ENCODE measurements at places on chromosomes 7 and 10.

GRCh38 chr7:23121165-23121564 lies 15.6 kb downstream of the KLHL7 start:
- no peak for DNase-seq

DNA sequence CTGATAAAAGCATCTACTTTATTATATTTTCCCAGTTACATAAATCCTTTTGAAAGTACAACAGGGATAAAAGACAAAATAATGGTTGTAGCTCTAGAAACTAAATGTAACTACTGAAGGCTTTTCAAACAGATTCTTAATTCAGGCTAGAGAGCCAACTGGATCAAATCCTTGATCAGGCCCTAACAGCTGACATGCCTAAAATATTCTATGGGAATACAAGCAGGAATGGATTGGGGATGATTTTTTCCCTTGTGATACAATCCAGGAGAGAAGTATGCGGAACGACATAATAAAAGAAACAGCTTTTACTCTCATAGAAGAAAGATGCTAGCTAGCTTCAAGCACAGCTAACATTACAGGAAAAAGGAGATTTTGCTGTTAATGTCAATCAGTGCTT lies 49.0 kb downstream of the NT5C2 start:
- DNase-seq, result no peak

- no peak for DNase-seq
Measured at GRCh38 chr10:6598679-6599078, 18.6 kb upstream of the PRKCQ start.

GRCh38 chr7:137302081-137302480 lies 41.5 kb downstream of the PTN start:
- DNase-seq, result no peak

GRCh38 chr10:116620423-116621400 lies at the start of gene PNLIPRP2:
PNLIPRP2 (plus strand) TSS chr10:116620953.
- peak; percentile 41 for DNase-seq

DNA sequence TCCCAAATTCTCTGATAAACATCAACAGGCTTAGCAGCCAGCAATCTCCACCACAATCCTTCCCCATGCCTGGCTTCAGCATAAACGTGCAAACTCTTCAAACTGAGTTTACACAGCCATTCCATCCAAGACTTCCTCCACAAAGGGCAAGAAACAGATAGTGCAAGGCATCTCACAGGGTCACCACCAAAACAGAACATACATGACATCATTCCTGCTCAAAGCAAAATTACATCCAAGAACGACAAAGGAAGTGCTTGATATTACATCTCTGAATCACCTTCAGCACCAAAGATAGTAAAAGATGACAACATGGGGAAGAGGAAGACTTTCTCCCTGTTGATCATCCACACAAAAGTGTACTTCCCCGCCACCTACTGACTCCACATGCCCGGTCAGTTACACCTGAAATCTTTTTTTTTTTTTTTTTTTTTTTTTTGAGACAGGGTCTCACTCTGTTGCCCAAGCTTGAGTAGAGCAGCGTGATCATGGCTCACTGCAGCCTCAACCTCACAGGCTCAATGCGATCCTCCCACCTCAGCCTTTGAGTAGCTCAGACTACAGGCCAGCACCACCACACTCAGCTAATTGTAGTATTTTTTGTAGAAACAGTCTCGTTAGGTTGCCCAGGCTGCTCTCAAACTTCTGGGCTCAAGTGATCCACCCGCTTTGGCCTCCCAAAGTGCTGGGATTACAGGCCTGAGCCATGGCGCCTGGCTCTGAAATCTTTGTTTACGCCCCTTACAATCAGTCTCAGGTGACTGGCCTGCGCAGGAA lies 127.5 kb downstream of the PARD3 start:
- DNase-seq, result no peak

- no peak for DNase-seq
Measured at GRCh38 chr7:24665564-24666294, 91.5 kb downstream of the GSDME start.

DNA sequence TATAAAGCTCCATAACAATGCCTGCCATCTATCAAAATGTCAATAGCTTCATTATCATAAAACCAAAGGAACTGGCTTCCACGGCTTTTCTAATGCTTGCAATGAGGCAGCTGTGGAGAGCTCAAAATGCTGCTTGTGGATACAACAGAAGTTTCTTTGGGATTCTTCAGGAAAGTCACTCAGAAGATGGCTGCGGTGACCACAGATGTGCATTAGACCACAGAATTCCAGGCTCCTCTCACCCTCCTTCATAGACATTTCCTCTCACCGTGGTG lies 77.2 kb downstream of the CDCA7L start:
- no peak for DNase-seq

- peak; percentile 91 for DNase-seq
Measured at GRCh38 chr7:140607441-140607989, 33.1 kb downstream of the DENND2A start.

GRCh38 chr7:2794836-2795636 lies 49.1 kb downstream of the GNA12 start:
- DNase-seq, result no peak

- no peak for DNase-seq
Measured at GRCh38 chr10:78450239-78450638, 416.6 kb downstream of the RPS24 start.

DNA sequence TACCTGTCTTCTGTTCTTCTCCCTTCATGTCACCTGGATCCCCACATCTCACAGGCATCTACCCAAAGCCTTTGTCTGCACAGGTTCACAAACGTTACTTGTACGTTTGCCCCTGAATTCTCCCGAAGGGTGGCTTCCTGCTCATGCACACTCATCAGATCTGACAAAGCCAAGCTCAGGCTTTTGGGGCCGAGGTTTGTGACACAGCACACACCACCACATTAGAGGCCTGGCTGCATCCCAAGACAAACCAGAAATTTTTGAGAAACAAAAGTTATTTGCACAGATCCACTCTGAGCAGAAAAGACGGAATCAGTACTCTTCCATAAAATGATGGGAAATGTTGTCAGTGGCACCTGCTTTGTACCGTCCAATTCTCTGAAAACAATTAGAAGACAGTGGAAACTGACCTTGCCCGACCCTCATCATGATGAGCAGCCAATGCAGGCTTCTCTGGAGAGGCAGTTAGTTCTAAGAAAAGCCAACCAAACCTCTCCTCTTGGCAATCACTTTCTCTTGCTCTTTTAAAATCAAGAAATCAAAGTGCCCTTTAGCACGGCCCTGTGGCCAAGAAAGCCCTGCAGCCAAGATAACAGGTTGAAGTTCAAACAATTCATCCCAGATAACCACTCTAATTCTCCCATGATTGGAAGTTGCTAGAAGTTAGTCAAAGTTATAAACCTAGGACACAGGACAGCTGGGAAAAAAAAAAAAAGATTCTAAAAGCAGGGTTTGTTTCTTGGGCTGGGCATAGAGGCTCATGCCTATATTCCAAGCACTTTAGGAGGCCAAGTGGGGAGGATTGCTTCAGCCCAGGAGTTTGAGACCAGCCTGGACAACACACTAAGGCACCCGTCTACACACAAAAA lies 13.6 kb upstream of the SVIL start:
- no peak for DNase-seq

GRCh38 chr7:151688236-151688780 lies 168.6 kb upstream of the RHEB start:
- no peak for DNase-seq

GRCh38 chr7:520503-521161 lies 986 bp upstream of the PDGFA start:
- no peak for DNase-seq

DNA sequence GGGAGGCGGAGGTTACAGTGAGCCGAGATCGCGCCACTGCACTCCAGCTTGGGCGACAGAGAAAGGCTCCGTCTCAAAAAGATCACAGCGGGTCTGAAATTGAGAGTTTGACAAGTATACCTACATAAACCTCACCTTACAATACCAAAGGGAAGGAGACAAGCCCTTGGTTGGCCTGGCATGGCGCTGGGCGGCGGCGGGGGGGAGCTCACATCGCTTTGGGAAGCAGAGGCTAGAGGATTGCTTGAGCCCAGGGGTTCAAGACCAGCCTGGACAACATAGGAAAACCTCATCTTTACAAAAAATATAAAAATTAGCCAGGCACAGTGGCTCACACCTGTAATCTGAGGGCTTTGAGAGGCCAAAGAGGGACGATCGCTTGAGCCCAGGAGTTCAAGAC lies 1.1 kb upstream of the ARPC1A start:
- no peak for DNase-seq

DNA sequence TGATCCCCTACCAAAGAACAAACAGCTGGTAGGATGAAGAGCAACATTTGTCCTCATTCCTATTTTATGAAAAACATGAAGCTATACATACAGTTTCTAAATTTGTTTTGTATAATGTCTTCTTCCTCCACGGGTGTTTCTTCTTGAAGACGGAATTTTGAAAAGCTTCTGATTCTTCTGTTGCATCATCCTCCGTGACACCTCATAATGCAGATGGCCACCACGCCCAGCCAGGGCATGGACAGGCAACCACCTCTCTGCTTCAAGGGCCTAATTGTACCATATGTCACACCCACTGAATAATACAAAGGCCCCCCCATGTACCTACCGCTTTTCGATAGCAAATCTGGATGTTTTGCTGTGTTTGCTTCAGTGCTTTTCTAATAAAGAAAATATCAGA lies at the start of gene SUN3:
Gene SUN3 (minus strand): TSS at position 170 of the 400 bp plus-strand sequence. CDS start 169 bp downstream, at position 1.
- DNase-seq, result no peak

GRCh38 chr7:156889089-156889488 lies 3.9 kb downstream of the LMBR1 start:
- DNase-seq, result no peak

- DNase-seq, result peak; percentile 78
Measured at GRCh38 chr7:102891693-102892261, 21.0 kb upstream of the LRRC17 start.

DNA sequence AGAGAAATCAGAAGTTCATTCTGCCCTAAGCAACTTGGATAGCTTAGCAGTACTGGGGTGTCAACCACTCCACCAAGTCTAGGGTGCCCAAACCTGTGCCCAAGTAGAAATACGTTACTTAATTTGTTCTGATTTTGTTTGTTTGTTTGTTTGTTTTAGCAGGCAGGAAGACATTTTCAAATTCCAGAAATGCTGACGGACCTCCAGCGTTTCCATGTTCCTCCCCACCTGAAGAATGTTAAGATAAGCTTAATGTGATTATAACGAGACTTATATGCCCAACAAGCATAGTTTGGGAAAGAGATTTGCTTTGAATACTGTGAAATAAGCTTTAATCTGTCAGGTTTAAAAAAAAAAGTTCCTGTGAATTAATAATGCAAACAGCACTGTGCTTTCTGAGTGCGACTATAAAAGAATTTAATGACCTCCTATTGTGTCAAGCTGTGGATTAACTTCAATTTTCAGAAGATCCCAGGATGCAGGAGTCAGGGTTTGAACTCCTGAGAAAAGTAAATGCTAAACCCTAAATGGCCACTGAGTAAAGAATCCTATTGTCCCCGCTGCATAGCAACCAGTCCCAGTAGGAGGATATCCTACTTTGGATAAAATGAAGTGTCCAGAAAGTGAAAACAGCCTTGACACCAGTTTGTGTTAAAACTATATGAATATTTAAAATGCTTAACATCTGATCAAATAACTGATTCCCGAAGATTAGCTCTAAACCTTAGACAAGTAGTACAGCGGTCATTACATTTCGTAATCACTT lies 56.5 kb downstream of the LYZL1 start:
- no peak for DNase-seq

DNA sequence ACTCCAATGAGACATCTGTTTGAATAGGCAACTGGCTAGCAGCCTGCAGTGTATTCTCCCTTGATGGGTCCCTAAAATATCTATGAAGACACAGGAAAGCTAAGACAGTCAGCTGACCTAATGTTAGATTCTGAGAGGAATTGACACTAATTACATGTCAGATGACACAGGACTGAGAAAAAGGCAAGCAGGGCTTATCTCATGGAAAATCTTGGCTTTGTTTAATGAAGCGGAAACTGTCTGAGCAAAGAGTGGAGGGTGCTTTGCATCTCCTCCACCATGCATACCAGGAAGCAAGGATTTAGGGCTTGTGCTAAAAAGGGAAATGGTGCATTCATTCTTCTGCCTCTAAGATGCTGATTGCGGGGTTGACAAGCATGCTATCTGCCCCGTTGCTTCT lies 135.5 kb upstream of the GLI3 start:
- no peak for DNase-seq

GRCh38 chr10:31867646-31868045 lies 61.0 kb downstream of the ARHGAP12 start:
- no peak for DNase-seq

DNA sequence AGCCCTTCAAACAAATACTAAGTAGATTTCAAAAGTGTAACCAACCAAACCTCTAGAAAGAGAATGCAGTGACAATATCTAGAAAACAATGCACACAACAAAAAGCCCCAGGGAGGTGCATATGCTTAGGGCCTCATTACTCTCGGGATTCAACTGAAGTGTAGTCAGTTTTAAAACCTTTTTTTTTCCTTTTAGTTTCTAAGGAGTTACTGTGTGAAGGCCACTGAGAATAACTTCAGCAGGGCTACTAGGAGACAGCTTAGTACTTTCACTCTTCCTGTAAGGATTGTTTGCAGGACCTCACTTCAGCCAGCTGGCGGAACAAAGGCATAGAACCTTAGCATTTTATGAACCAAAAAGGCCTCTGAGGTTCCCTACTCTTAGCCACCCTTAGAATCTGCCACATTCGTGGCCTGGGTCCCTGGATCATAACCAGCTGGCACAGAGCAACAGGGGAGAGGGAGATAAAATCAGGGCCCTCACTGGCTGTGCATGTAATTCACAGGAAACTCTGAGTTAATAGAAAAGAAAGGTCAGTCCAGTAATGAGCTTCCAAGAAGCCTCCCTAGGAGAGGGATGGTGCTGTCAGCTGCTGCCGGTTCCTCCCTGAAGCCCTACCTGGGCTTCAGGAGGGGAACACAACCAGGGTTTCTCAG lies 3.6 kb downstream of the VOPP1 start:
- DNase-seq, result no peak

DNA sequence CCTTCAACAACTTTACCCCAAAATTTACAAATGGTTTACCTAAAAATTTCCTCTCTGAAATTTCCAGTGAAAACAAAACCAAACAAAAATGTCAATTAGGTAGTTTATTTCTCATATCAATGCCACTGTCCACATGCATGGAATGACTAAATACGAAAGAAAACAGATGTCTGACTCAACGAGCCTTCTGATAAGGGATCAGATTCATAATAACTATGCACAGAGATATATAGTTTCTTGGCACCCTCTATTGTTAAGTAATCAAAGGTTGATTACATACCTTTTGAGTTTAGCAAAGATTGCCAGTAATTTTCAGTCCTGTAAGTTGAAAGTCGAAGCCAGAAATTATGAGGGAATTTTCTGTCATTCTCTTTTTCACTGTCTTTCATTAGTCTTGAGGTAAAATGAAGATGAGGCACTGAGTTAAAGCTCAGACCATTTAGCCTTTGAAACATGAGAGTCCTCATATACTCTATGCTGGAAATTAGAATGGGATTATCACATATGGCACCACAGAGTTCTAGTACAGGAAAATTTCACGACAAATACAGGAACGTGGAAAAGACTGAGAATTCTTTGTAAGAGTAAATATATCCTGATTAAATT lies 519.1 kb upstream of the ANKRD30A start:
- DNase-seq, result no peak

DNA sequence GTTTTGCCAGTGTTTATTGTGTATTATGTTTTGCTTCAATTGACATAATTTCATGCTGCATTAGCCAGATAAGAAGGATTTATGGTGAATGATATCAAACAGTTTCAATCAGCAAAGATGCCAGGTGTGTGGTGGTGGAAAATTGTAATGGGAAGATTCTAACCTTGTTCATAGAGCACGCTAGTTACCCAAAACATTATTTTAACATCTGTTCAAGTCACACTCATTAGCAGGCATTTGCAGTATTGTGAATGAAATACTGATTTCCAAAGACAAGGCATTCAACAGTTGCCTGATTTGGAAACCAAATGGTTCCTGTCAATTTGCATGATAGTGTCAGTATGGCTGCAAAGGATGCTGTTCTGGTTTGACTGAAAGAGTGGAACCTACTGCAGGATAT lies 129.7 kb downstream of the EPC1 start:
- DNase-seq, result no peak

All from right cardiac atrium (tissue), 5 donors.